T47D (cell line): ENCODE measurements at places on chromosomes 12 and 14.

- DNase-seq: no peak
Measured at GRCh38 chr14:34171431-34172172, 220.7 kb upstream of the EGLN3 start.

DNA sequence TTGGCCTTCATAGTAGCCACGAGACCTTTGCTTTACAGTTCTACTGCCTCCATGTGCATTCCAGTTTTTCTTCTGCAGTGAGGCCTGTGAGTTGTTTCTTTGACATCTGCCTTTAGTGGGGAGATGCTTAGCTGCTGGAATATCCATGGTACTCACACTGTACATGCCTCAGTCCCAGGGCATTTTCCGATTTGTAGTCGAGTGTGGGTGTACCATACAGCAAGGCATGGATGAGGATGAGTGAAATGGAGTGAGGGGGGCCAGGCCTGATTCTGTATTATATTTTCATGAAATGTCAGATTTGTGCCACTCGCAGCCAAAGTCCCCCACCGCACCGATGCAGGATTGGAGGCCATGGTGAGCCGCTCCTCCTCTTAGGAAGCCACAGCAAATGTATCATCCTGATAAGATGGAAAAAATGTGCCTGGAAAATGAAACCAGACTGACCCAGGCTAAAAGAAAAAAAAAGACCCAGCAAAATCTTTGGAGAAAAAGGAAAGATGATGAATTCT, 173.0 kb downstream of the ADGRD1 start:
- DNase-seq: no peak

GRCh38 chr12:26696048-26696612, 136.9 kb downstream of the ITPR2 start:
- DNase-seq: no peak

GRCh38 chr14:103871596-103872480, 24.5 kb upstream of the PPP1R13B start:
- DNase-seq: no peak

DNA sequence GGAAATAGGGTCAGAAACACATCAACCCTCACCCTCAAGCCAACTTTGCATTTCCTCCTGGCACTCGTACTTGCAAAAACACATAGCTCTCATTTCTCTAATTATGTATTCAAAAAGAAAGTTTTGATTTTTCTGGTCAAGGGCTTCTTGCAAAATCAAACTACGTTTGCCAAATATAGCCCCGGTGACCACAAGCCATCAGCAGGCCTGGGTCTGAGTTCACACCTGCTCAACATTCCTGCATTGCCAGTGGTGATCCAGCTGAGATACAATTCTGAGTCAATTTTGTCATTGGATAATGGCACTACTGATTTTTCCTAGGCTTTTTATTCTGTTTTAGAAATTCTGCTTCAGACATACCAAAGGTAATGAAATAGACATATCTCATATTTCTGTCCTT, 10.7 kb upstream of the BHLHE41 start:
- DNase-seq: no peak

DNA sequence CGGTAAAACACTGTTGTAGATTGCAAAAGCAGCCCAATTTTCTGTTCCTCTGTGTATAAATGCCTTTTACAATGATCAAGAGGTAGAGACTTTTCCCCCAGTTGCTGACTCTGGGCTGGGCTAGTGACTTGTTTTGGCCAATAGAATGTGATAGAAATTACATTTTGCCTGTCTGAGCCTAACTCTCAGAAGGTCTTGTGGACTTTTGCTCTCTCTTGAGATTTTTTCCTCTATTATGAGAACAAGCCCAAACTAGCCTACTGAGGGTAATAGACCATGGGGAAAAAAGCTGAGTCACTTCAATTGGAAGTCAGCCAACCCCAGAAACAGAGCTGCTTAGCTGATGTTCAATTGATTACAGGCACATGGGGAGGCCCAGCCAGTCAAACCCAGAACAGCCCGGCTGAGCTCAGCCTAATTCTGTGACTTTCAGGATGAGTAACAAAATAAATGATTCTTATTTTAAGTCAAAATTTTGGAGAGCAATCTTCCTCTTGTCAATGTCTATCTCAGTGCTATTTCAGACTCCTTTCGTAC, 61.4 kb downstream of the MYF5 start:
- DNase-seq: no peak

DNA sequence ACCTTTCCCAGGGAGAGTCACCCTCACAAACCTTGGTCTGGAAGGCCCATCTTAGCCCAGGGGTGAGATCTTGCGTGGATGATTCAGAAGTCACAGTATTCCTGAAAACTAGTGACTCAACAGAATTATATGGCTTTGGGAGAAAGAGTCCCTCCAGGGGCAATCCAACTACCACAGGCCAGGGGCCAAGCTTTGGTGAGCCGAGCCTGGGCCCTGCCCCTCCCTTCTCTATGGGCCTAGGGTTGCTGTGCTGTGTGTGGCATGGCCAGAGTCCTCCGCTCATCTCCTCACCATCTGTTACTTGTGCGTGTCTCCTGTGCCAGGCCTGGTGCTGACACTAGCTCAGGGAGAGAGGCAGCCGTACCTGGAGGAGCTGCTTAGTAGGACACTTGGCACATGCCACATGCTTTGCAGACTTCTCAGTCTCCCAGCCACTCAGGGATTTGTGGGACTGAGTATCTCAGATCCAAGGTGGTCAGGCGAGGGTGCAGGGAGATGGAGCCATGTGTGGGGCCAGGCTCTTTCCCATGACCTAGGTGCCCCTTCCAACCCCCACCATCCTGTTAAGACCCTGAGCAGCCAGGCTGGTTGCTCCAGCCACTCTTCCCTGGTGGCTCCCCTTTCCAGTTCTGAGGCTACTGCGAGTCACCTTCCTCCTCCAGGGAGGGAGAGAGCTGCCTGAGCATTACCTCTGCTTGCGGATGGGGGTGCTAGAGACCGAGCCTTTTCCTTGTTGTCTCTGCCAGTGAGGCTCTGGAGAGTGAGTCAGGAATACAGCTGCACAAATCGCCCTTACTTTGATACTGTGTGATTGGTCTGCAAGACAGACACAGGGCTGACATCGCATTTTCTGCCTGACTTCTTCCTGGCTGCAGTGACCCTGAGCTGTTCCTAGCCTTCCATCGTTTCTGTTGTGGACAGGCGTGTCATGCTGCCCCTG, 94.1 kb downstream of the SLC25A47 start:
- DNase-seq: peak; percentile 75

DNA sequence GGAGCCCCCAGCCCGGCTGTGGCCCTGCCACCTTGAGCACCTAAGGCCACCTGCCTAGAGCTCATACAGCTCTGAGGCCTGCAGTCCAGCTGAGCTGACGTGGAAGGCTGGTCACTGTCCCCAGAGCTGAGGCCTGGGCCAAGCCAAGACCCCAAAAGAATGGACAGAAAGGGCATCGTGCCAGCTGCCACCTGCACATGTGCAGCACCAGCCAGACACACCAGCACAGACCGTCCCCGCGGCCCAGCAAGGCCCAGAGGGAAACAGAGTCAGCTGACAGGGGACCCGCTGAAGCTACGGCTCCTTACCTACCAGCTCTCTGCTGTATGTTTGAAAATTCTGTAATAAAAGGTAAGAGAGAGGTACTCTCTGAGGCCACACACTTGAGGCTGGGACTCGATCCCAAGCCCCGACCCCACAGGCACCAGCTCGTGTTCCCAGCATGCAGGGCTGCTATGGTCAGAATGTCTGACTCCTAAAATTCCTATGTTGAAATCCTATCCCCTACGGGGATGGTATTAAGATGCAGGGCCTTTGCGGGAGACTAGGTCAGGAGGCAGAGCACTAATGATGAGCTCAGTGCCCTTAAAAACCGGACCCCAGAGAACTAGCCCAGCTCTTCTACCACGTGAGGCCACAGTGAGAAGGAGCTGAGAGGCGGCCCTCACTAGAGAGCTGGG, 25.4 kb downstream of the BRF1 start:
- DNase-seq: no peak

- DNase-seq: peak; percentile 97
Measured at GRCh38 chr12:50110762-50111351, 1.2 kb upstream of the COX14 start.

GRCh38 chr12:47360771-47361388, 281.1 kb upstream of the AMIGO2 start:
- no peak for DNase-seq

GRCh38 chr12:59499774-59500173, 96.1 kb upstream of the SLC16A7 start:
- no peak for DNase-seq

GRCh38 chr12:107025671-107026070, 38.7 kb upstream of the MTERF2 start:
- no peak for DNase-seq

DNA sequence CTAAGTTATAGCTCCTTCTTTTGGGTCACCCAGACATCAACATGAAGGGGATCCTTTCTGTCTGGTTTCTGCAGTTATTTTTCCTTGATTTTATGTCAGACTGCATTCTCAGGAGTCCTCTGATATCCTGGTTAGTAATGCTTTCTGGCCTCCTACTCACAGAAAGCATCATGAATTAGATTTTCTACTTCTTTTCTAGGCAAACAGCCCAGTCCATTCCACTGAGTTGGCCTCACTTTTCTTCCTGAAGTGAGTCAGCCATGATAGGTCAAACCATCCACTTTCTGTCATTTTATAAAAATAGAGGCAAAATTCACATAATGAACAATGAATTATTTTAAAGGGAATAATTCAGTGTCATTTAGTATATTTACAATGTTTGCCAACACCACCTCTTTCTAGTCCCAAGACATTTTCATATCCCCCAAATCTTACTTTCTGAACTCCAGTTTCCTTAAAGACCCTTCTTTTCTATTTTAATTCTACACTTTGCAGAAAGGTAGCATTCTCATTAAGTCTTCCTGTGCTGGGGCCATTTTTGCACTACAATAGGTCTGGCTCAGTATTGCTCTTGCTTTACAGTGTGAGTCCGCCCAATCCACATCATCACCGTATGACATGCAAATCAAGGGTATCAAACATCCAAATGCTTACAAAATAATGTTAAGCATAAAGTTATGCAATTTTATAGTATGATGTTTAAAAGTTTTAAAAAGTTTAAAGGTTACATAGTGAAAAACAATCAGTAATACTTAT, 95.1 kb downstream of the UNC79 start:
- no peak for DNase-seq

DNA sequence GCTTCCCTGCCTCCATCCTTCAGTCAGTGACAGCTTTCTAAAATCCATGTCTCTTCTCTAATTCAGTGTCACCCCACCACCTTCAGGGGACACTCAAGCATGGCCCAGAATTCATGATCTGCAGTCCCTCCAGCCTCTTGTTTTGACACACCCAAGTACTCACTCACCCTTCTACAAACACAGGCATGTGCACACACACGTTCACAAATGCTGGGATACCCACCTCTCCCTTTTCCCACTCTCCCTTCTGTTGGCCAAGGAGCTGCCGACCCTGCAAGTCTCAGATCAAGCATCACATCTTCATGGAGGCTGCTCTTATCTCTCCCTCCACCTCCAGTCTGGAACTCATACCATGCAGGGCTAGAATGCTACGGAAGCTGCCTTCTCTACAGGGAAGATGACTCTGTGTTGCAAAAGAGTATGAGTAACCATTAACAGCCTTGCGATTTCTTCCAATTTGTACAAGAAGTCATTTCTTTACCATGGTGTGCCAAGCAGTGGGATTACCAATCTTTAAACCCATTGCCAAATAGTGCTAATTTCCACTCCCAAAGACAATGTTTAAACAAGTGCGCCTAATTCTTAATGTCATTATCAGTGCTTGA, 196.1 kb downstream of the BCL11B start:
- no peak for DNase-seq

DNA sequence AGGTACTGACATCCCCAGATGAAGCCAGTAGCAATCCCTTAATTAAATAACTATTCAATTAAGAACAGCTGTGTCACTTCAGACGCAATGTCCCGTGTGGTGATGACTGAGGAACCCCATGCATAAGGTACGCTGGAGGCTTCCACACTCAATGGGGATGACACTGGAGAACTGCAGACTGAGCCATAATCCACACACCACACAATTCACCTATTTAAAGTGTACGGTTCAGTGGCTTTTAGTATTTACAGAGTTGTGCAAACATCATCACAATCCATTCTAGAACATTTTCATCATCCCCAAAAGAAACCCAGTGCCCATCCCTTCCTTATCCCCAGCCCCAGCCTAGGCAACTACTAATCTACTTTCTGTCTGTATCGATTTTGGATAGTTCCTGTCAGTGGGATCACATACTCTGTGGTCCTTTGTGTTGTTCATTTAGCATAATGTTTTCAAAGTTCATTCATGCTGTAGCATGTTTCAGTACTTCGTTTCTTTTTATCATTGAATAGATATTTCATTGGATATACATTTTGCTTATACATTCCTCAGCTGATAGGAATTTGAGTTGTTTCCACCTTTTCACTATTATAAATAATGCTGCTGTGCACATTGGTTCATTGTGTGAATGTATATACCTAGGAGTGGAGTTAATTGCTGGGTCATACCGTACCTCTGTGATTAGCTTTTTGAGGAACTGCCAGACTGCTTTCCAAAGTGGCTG, 61.1 kb downstream of the NINJ2 start:
- peak; percentile 50 for DNase-seq
